Endodermal cell (in vitro differentiated cells): ENCODE measurements at places on chromosomes 3 and 15.

DNA sequence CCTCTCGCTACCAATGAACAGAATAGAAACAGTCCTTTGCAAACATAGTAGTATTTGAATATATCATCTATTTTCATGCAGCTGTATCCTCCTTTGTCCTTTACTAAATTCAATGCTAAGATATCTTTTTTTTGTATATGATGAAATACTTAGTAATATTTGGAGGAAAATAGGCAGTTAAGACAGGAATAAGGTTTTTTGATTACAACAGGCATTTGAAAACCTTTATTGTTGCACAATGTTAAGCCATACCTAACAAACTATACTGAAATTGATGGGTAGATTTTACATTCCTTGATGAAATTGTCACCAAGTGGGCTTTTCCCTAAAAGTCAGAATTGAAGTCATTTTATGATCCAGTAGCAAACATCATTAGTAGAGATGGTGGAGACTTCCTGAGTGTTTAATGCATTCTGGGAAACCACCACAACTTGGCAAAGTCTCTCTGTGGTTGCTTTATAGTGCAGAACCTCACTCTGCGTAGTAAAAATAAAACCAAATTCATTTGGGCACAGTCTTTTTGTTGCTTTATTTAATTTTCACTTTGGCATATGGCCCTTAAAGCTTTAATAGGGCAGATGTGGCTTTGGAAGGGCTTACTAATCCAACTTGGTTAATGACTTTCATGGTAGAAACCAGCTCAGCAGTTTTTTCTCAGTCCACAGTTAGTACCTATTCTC is 216.0 kb downstream of the DIPK2A start:
- no peak for DNase-seq

DNA sequence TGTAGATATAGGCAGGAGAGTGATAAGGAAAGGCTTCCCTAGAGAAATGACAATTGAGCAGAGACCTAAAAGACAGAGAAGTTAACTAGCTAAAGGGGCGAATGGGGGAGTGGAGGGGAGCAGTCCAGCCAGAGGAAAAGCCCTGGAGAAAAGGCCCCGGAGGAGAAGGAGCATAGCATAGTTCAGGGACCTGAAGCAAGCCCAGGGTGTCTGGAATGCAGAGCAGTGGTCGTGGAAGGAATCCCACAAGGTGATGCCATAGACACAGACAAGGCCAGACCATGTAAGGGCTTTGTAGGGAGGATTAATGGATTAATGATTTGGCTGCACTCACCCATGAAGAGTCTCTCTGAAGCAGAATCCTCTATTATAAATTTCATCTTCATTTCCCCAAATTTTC is 45.8 kb upstream of the LRRN1 start:
- DNase-seq: no peak

DNA sequence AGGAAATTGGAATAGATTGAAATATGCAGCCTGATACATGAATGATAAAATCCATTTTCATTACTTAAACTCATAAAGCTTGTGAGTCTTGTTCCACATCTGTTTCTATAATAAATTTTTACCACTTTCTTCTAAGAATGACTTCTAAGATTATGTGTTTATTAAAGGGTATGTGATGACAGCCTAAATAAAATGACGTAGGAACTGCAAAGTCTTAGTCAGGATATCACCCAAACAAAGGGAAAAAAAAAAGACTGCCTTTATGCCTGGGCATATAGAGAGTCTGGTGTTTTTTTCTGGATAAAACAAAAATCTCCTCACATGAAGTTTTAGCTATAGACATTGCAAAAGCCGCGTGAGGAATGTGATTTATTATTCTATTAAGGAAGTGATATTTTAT is 844.0 kb downstream of the DIPK2A start:
- no peak for DNase-seq

GRCh38 chr3:62039586-62039985 is 333.8 kb downstream of the FEZF2 start:
- no peak for DNase-seq

DNA sequence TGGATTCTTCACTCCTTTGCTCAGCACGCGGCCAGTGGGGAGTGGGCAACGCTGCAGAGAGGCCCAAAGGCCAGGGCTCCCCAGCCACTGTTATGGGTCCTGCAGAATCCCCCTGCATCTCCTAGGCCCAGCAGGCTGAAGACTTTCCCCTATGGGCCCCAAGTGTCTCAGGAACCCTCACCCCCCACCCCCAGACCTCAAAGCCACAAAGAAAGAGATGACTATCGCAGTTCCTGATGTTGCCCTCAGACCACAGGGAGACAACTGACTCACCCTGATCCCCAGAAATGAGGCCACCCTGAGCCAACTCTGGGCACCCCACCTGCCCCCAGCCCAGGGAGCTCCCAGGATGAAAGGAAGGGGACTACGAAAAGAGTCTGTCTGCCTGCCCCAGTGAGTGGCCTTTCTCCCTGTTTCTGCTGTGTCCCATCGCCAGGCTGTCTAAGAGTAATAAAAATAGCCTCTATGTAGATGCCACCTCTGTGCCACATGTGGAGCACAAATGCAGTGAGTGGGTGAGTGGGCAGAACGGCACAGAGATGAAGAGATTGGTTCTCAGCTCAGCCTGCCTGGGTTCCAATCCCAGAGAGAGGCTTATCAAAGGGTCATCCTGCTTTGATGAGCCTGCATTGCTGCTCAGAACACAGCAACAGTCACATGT is 283.0 kb downstream of the UACA start:
- DNase-seq: no peak

- no peak for DNase-seq
Observed at GRCh38 chr3:13185737-13186434, 112.7 kb upstream of the IQSEC1 start.

- no peak for DNase-seq
Observed at GRCh38 chr3:44893097-44893496, 18.7 kb downstream of the TGM4 start.

DNA sequence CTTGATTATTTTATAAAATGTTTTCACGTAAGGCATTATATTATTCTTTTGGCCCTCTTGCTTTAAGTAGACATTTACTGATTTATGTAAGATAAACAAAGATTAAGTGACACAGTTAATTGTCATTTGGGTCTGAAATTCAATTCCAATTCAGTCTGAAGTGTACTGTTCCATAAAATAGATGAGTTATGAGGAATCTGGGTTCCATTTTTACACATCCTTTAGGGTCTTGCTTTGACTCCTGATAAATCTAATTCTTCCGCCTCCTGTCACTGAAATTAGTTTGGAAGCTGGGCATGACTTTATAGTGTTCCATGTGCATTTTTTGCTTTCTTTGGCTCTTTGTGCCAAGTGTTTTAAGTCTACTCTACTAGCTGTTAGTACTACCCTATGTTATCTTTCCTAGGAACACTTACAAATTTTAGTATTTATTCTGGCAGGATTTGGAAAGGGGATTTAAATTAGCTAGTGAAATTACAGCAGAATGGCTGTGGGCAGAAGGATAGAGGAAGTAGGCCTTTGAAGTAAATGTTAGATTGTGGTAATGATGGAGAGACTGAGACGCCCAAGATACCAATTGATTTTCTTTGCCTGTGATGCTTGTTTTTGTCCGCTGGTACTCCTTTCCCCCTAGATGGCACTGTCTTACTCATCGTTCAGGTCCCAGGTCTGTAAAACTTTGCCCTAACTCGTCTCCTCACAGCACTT is 14.3 kb downstream of the ARL8B start:
- no peak for DNase-seq

DNA sequence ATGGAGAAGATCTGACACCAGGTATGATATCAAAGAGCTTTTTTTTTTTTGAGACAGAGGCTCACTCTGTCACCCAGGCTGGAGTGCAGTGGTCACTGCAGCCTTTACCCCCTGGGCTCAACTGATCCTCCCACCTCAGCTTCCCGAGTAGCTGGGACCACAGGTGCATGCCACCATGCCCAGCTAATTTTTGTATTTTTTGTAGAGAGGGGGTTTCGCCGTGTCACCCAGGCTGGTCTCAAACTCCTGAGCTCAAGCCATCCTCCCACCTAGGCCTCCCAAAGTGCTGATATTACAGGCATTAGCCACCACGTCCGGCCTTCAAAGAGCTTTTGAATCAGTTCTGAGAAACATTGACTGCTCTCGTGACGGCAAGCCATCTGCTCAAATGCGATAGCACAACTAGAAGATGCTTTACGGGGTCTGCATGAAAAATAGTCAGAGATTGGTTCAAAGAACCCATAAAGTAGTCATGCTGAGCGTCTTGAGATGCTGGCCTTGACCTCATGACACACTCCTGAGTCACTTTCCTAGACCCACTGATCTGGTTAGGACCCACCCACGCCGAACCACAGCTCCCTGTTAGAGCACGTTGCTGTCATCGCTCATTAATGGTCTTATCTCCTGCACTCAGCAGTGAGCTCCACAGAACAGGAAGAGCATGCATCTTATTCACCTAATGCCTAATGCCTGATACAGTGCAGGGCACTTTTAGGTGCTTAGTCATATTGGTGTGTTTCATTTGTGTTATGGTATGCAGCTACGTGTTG is 57.0 kb upstream of the NR2F2 start:
- no peak for DNase-seq

GRCh38 chr3:177493091-177493490 is 295.8 kb upstream of the TBL1XR1 start:
- no peak for DNase-seq

DNA sequence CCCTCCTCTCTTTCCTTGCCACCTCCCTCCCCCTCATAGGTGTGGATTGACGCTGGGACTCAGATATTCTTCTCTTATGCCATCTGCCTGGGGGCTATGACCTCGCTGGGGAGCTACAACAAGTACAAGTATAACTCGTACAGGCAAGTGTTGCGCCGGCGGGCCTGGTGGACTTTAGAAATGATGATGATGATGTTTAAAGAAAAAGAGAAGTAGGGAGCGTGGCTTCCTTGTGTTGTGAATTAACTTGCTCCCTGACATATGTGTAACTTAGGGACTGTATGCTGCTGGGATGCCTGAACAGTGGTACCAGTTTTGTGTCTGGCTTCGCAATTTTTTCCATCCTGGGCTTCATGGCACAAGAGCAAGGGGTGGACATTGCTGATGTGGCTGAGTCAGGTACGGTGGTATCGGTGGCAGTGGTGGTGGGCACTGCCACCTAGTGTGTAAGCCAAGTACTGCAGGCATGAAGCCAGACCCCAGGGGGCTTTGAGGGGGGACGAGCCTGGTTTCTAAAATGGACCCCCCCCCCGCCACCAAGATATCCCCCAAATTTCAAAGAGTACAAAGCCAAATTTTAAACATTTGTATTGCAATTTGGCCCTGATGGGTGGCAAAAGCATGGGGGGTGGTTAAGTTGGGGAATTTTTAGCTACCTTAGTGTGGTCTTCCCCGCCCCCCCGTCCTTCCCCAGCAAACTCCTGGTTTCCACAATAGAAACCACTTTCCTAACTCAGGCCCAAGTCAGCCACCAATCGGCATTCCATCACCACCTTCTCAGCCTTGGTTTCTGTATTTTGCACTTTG is 65.6 kb downstream of the SLC6A6 start:
- peak; percentile 78 for DNase-seq

- DNase-seq: peak; percentile 5
Observed at GRCh38 chr15:93271871-93272270, 182.9 kb upstream of the RGMA start.

- no peak for DNase-seq
Observed at GRCh38 chr15:73983211-73983727, 8.8 kb downstream of the STOML1 start.

- DNase-seq: peak; percentile 47
Observed at GRCh38 chr3:88807491-88808105, 299.8 kb upstream of the EPHA3 start.

DNA sequence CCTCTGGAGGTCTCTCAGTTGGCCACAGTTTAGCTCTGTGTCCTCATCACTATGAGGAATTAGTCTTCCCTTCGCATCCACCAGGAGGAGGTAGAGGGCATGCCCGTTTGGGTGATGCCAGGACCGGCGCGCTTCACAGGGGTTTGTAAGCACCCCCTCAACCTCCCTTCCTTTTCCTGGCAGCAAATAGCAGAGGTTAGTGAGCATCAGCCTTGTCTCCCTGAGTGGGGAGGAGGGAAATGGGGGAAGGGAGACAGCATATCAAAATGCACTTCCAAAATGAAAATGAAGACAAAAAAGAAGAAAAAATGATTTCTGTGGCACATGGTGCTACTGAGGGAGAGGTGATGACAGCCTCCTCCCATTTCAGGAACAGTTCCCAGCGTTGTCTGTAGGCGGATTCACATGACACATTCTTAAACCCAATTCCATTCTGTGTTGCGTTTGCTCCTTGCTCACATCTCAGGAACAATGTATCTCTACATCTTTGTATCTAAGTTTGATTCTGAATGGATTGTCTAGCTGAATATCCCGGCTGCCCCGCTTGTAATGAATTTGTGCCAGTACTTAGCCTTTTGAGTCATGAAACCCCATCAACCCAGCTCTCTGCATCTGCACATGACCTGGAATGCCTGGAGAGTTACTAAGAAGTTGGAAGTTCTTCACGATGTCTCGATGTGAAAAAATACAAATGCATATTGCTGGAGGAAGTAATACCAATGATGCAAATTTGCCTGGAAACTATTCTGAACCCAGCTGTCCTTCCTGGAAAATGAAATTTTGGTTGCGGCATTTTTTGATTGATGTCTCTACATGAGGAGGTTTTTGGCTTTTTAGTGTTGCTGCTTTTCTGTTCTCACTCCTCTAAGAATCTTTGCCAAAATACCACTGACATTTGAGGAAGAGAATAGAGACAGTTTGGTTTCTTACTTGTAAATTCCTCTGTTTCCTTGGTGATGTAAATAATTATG is 45.2 kb downstream of the TYRO3 start:
- DNase-seq: peak; percentile 91

- no peak for DNase-seq
Observed at GRCh38 chr15:89652666-89653065, 2.6 kb downstream of the KIF7 start.

GRCh38 chr3:188944108-188944507 is 227.7 kb upstream of the TPRG1 start:
- DNase-seq: no peak

DNA sequence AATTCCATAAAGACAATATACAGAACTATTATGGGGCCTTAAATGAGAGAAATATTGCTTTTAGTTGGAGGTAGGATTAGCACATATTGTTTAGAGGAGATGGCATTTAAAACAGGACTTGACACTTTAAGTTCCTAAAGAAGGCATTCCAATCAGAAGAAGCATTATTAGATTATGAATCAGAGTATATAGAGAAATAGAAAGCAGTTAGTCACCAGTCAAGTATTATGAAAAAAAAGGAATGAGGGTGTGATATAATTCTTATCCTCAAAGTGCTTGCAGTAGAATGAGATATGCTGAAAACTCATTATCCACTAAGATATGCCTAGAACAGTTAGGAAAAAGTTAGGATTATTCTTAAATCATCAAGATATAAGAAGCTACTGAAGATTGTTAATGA is 456.2 kb downstream of the ZNF385D start:
- DNase-seq: no peak

GRCh38 chr15:31598620-31599019 is 272.0 kb downstream of the KLF13 start:
- DNase-seq: peak; percentile 92

GRCh38 chr3:27089645-27090044 is 279.5 kb downstream of the NEK10 start:
- no peak for DNase-seq

DNA sequence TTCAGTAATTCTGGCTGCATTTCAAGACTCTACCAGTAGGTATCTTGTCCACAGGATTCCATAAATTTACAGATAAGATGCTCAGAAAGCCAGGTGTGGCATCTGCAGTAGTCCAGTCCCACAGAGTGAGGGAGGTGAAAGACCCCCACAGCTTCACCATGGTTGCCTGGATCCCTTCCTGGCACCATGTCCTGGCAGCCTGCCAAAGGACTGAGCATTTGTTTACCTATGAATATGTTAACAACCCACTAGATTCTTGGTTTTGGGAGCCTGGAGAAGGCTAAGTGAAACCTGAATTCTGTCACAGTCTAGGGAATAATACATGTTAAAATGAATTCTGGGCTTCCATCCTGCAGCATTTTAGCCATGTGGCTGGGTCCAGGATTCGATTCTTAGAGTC is 14.9 kb downstream of the CHST2 start:
- no peak for DNase-seq
